NCI-H2171 treated with DMSO at 0.1 percent for 48 hours (cell line): ENCODE measurements at places on chromosomes 3 and 15.

GRCh38 chr3:112786881-112787579 lies 59.6 kb downstream of the CD200R1L start:
- DNase-seq, result no peak

DNA sequence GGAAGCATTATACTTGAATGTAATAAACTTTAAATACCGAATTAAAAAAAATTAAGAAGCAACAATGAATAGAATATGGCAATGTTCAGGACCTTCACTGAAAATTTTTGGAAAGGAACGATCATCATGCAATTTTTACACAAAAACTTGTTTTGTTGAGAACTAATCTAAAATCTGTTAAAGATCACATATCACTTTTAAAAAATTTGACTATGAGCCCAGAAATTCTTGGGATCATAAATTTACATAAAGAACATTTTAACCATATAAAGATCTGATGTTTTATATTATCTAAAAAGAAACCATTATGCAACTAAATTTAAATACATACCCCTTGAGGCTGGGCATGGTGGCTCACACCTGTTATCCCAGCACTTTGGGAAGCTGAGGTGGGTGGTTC lies 76.2 kb upstream of the MELTF start:
- DNase-seq, result no peak

DNA sequence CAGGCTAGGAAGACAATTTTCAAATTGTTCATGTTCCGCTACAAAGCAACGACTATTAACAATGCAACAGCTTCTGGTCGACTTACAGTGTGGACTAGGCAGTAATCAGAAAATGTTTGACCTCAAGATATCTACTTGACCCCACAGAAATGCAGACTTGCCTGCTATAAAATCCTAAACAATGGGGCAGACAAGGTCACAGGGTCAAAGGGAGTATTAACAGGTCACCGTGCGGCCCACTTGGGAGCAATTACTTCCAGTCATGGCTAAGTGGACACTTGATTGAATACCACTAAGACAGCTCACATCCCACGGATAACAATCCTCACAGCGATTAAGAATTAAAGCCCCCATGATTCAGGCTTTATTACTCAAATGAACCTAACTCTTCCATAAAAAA lies 58.9 kb downstream of the FOXP1 start:
- no peak for DNase-seq

GRCh38 chr3:170594528-170594927 lies 8.7 kb upstream of the SLC7A14 start:
- DNase-seq, result no peak

GRCh38 chr15:29756358-29757267 lies 65.7 kb downstream of the TJP1 start:
- DNase-seq, result no peak

GRCh38 chr15:60494108-60494507 lies 15.2 kb upstream of the ICE2 start:
- DNase-seq, result no peak

DNA sequence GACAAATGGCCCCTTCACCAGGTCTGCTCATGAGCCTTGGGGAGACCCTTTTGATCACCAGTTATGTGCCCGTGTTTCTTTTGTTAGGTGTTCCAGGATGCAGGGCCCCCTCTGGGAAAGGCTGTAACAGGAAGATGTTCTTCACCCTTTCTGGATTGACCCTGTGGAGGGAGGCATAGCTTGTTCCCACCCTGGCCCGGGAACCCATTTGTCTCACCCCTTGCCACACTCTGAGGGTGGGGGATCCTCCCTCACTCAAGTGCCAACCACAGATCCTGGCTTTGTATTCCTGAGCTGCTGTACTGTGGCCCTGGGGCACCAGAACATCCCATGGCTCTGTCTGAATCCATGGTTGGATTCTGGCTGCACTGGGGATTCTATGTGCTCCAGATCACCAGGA lies 18.9 kb downstream of the IL16 start:
- DNase-seq, result no peak

DNA sequence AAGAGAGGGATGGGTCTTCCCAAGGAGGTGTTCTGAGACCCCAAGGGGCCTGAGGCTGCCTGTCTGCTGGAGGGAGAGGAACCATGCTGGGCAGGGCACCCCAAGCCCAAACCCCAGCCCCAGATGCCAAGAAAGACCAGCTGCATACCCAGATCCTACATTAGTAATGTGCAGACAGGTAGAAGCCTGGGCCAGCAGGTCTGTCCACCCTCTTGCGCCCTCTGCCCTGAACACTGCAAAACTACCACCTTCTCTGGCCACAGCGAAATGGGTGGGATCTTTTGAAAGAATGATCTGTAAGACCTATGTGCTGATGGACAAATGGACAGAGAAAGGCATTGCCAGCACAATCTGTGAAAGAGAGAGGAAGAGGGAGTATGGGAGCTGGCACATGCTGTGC lies 283.2 kb downstream of the EPHB1 start:
- DNase-seq, result no peak

GRCh38 chr15:69490356-69491037 lies 37.9 kb downstream of the RPLP1 start:
- DNase-seq, result no peak

GRCh38 chr3:191563722-191564121 lies 102.8 kb downstream of the PYDC2 start:
- DNase-seq, result no peak
